ENCODE measurements at places on chromosomes 7 and 10. TPM values are rescaled to one million over a fixed set of nuclear protein-coding genes. Genes with fewer than 3 reads are reported as not detected.

The WNT8B gene
- not detected for total RNA-seq

The HOXA9 gene
- total RNA-seq = 4.0 TPM

The GLI3 gene
- 5.3 TPM for total RNA-seq

The PPP1R9A gene
- total RNA-seq = 0.51 TPM

The ADAP1 gene
- 9.0 TPM for total RNA-seq

The AMZ1 gene
- 0.12 TPM for total RNA-seq

The ACHE gene
- 0.35 TPM for total RNA-seq

The CFTR gene
- total RNA-seq = not detected

The MOGAT3 gene
- total RNA-seq = not detected

The PLCE1 gene
- total RNA-seq = 6.0 TPM

The PNLIPRP3 gene
- not detected for total RNA-seq

The OPN4 gene
- not detected for total RNA-seq

The FRMD4A gene
- total RNA-seq = 6.8 TPM

The RAMP3 gene
- total RNA-seq = not detected

The CYP2E1 gene
- under 0.01 TPM for total RNA-seq

The DRGX gene
- not detected for total RNA-seq

The ELAPOR2 gene
- 11.8 TPM for total RNA-seq

The CRYGN gene
- total RNA-seq = under 0.01 TPM

The MKX gene
- not detected for total RNA-seq

The C7orf57 gene
- not detected for total RNA-seq

The PAPOLB gene
- total RNA-seq = 0.12 TPM

The RSPH10B2 gene
- not detected for total RNA-seq

The ZNF488 gene
- total RNA-seq = 0.47 TPM

The SH3PXD2A gene
- total RNA-seq = 54.0 TPM

The APBB1IP gene
- 0.51 TPM for total RNA-seq
